ENCODE measurements at places on chromosomes 2 and 18. TPM values are rescaled to one million over a fixed set of nuclear protein-coding genes. Genes with fewer than 3 reads are reported as not detected.

DNA sequence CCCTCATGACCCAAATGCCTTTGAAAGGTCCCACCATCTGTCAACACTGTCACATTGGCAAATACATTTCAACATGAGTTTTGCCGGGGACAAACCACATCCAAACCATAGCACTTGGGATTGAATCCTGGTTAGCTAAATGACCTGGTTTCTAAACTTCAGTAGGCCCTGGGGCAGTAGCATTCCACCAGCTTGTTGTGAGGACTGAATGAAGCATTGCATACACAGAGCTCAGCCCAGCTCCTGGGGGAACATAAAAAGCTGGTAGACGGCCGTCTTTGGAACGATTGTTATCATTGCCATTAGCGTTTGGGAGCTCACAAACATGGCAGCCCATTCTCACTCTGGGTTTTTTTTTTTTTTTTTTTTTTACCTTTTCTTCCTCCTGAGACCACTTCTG is 57.5 kb upstream of the CXCR4 start:
- no peak for DNase-seq
- no peak overlapping the region for H3K4me3 ChIP-seq
- H3K4me1 ChIP-seq: no peaks in the 10 kb centered on the region
- no peak overlapping the region for H3K27ac ChIP-seq

DNA sequence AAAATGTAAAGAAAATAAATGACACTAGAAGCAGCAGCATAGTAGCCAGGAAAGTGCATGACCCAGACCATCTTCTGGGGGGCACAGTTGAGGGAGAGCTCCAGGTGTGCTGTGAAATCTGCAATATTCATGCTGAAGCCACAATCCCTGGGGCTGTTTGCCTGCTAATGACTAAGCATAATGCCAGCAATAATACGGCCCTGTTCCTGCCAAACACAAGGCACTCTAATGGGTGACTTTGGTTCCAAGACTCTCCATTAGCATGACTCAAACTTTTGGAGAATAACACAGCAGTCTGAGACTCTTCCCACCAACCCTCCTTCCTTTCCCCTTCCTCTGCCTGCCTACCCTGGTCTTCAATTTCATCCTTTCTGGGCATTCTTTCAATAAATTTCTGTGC is 77.9 kb upstream of the DOCK10 start:
- peaks cover 10% of the 10 kb centered on the region for H3K4me1 ChIP-seq
- H3K27me3 ChIP-seq: no peaks in the 10 kb centered on the region
- no peak overlapping the region for H3K27ac ChIP-seq
- no peak overlapping the region for H3K4me3 ChIP-seq

CROCC2 gene
- not detected for total RNA-seq

FZD7 gene
- 14.0 TPM for total RNA-seq

RAB31 gene
- total RNA-seq: 110 TPM
